Stimulated activated CD8-positive, alpha-beta memory T cell treated with anti-CD3 and anti-CD28 coated beads, Interleukin-4, amount 100 ng/mL, for 1 hour (primary cell): ENCODE measurements at places on chromosomes 12 and 14.

DNA sequence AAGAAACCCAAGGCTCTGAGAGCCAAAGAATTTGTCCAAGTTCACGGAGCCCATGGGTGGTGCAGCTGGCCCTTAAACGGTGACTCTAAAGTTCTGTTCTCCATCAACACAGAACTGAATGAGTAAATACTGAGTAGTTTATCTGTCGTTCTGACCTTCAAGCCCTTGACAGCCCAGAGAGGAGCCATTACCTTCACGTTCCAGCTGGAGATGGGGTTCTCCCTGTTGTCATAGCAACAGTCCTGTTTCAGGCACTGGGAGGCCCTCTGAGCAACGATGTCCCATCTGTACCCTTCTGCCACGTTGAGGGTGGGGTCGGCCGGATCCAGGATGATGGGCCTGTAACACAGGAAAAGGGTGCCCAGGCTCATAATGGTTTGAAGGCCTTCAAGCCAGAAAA lies 7.5 kb upstream of the C12orf43 start:
- DNase-seq, result no peak

DNA sequence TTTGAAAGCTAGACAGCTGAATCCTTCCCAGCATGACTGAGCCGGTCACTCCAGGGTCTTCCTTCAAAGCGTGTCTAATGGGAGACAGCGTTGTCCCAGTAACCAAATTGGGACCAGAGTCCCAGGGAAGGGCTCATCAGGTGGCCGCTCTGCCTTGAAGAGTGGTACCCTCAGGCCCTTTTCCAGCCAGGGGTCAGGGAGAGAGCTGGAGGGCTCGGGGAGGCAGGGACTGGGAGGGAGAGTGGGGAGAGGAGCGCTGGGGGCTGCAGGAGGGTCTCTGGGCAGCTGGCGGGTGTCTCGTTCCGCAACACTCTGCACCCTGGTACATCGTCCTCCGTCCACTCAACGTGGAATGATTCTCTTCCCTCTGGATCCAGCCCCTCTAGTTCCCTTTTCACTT lies 1.6 kb upstream of the RTL1 start:
- no peak for DNase-seq

DNA sequence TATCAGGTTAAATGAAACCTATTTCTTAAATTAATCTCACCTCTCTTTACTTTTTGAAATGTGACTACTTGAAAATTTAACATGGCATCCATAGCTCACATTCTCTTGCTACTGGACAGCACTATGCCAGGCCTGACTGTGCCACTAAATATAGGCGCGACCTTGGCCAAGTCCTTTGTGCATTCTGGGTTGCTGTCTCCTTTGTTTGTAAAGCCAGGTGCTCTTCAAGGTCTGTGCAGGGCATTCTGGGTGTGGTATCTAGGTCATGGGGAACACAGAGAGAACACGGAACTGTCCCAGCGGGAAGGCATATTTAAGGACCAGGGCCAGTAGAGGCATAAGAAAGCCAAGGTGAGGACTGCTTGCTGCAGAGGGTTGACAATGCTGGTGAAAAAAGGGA lies 121.2 kb downstream of the ZNF664 start:
- no peak for DNase-seq

GRCh38 chr12:126418400-126418799 lies 1353.2 kb downstream of the AACS start:
- no peak for DNase-seq

DNA sequence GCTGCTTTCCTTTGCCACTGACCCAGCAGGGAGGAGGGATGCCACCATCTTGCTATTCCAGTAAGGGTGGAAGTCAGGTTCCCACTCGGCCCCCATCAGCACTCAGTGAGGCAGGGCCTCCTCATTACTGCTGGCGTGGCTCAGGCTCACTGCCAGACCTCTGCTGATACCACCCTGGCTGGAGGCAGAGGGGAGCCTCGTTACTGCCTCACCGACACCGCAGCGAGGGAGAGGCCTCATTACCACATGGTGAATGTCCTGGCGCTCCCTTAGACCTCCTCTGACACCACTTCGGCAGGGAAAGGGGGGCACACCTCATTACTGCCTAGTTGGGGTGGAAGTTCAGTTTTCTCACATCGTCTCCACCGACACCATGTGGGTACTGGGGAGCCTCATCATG lies 354.1 kb downstream of the CACNA1C start:
- no peak for DNase-seq

DNA sequence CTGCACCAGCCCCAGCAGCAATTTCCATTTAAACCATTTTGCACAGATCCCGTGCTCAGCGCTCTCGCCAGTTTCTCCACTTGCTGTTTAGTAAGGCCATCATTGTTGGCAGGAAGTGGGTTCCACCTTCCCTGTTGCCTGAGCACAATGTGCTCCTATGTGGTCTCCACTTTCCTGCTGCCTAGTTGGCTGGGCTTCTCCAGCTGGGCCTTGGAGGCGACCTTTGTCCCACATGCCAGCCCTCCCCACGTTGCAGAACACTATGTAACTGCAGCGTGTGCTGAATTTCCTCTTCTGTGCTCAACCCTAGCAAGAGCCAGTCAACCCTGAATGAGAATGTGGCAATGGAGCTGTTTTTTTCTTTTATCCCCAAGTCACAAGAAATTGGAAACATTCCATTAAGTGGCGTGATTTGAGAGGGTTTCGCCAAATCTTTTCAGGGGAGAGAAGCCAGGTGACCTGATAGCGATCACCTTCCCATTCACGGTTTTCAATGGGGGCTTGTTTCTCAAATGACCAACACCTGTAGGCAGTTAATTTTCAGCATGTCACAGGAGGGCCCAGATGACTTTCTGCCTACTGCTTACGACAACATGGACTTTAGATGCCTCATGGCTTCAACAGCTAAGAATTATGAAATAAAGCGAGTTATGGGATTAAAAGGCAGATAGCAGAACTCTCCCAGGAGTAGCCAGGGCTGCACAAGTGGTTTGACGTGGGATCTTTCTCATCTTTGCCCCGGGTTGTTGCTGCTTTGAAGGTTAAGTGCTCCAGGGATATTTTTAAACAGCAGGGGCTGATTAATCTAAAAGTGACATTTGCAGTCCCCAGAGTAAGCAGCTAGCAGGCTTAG lies at the start of gene ACACB:
Gene ACACB, plus strand, starts transcription at position 830 of the 853 bp plus-strand sequence. CDS start 22,819 bp downstream, outside the sequence.
- no peak for DNase-seq
